ENCODE measurements at places on chromosomes 1 and 21.

- DNase-seq: no peak
These were observed 435.9 kb downstream of the KIF26B start for GRCh38 chr1:245590726-245591125.

DNA sequence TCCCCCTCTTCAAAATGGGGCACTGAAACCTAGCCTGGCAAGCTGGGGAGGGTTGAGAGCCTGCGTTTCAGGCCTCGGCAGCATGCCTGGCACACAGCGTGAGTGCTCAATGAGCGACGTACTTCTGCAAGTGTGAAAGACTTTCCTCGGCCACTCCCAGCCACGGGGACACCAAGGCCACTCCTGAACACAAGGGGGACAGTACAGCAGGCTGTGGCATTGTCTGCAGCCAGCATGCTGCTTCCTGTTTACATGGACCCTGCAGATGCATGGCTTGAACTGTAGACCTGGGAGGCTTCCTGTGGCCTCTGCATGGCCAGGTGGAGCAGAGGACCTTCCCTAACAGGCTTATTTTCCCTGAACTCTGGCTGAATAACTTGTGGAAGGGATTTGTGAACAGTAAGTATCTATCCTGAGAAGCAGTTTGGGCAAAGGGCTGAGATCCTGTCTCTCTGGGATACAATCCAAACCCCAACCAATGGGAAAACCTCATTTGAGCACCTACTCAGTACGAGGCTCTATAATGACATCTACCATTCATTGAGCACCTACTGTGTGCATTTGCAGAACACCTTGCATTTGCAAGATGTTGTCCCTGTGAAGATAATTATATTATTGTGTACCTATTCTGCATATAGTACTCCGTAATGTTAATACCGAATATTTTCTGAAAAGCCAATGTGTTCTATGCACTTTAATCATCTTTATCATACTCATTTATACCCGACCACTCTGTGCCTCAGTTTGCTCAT lies 9.9 kb upstream of the HSPG2 start:
- DNase-seq: no peak

GRCh38 chr1:181104790-181105133 lies 16.3 kb downstream of the IER5 start:
- DNase-seq: no peak

DNA sequence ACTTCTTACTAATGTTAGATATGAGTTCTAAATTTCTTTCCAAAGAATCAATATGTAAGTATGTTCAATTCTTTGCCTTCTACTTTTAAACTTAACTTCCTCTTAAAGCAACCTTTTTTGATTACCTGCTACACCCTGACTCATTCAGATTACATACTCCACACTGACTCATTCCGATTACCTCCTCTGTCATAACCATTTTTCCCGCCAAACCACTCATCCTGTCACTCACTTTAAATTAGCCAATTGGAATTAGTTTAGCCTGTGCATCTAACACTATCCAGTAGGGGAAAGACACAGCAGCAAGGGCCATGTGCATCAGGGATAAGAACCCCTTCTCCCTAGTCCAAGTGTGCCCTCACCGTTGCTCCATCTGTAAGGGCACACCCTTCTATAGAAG lies 815.5 kb downstream of the BRINP3 start:
- DNase-seq: no peak

Data from suppressor macrophage treated with lipopolysaccharide for 4 hours (primary cell).